ENCODE measurements at places on chromosomes 12 and 14.
A peak's percentile ranks its signal among the peaks of the same experiment; 100 is the strongest.

GRCh38 chr12:4424422-4424821 is 21.2 kb downstream of the FGF6 start:
- no peak for DNase-seq

DNA sequence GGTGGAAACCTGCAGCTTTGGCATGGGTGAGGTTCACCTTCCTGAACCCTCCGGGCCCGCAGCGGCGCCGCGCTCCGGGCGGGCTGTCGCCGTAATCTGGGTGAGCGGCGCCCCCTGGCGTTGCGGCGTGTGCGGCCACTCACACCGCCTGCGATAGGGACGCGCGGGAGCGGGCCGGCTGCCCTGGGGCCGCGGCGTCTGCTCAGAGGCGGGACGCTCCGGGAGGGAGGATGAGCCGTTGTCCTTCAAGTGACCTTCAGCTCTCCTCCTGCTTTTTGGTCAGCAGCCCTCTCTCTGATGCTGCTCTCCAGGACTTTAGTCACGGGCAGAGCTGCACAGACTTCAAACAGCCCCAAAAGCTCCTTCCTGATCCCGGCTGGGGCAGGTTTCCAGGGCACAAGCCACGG is 211.7 kb upstream of the FKBP4 start:
- peak; percentile 44 for DNase-seq

DNA sequence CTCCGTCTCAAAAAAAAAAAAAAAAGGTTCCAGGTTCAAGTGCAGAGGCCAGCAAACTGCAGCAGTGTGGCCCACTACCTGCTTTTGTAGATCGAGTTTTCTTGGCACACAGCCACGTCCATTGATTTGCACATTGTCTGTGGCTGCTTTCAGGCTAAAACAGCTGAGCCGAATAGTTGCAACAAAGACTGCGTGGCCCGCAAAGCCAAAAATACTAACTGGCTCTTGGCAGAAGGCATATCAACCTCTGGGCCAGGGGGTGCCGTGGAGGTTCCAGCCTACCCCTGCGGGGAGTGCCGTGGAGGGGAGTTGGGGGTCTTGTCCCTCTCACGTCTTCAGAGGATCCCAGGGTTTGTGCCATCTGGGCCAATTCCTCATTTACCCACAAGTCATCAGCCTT is 170.1 kb downstream of the ADGRD1 start:
- DNase-seq = no peak

DNA sequence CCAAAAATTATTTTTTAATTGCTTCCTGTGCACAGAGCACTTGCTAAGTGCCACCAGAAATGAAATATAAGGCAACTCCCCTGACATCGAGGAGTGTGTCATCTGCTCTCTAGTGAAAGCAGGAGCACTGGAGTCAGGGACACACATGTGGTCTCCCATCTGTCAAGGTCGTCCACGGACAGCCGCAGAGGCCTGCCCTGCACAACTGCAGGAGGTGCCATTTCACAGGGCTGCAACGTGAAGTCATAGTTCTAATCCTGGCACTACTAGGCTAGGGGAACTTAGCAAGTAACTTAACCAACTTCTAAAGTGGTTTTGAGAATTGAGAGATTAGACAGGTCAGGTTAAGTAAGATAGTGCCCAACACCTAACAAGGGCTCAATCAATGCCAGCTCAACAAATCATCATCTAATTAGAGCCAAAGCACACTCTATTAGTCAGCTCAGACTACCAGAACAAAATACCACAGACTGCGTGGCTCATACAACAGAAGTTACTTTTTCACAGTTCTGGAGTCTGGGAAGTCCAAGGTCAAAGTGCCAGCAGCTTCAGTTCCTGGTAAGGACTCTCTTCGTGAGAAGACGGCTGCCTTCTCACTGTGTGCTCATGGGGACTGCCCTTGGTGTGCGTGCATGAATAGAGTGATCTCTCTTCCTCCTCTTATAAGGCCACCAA is 30.7 kb downstream of the FOXN3 start:
- DNase-seq = no peak

- DNase-seq = no peak
These were observed 28.6 kb upstream of the CORO1C start for GRCh38 chr12:108759924-108760323.

DNA sequence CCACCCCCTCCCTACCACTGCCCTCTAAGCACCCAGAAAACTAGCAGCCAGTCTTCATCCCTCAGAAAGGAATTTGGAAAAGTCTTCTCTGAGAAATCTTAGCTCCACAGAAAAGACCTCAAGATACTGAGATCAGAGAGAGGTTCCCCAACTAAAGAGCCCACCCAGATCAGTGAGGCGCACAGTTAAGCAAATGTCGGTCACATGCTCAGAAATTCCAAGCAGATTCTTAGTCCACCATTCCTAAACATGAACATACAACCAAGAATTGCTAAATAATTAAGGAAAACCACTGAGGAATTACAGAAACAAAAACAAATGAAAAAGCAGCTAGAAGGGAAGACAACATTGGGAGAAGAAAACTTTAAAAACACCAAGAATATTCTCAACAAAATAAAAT is 32.3 kb downstream of the MED13L start:
- no peak for DNase-seq

- DNase-seq = no peak
These were observed 392.3 kb downstream of the CCER1 start for GRCh38 chr12:90562671-90563070.

DNA sequence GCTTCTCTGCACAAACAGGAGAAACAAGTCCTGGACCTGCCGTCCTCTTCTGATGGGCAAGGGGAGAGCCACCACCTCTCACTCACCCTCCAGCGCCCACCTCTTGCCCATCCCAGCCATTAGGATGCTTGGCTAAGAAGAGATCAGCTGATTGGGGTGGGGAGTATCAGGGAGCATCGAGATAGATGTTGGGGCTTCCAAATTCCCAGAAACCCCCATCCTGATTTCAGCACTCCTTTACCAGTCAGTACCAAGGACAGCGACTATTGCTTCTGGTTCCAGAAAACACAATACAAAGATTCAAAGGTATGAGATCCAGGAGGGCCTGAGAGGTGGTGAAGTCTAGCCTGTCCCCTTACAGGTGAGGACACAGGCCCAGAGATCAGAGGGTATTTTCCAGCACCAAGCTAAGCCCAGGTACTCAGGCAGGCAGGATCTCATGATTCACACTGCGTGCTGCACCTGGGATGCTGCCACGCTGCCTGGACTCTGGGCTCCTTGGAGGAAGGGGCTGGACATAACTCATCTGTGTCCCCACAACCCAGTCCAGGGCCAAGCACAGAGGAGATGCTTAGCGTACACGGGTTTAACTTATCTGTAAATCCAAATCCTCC is 76.6 kb downstream of the TUNAR start:
- DNase-seq = no peak

DNA sequence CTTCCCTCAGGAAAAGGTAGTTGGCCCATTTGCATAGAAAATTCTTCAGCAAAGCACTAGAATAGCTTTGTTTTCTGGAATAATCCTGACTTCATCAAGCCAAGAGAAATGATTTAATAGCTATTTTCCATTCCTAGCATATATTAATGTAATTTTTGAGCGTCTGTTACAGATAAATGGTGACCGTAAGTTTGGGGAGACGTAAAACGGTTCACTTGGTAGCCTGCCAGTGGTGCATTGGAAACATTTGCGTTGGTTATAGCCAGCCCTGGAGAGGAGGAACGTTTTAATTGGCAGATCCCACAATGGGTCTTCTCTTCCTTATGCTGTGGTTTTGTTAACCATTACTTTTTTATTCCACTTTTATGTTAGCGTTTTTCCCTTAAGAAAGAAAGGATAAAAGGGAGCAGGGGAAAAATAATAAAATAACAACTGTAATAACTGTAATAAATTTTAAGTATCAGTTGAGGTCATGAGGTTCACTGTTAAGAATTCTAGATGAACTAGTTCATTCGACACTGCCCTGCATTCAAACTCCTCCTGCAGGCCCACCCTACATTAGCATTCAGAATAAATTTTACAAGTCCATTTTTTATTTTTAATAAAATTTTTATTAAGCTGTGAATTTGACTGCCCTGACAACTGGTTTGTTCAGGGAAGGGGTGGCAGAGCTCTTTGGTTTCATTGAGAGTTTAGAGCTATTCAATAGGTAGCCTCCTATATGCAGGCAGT is 300.7 kb downstream of the ERC1 start:
- DNase-seq = no peak

GRCh38 chr14:98244966-98245569 is 1026.9 kb downstream of the BCL11B start:
- no peak for DNase-seq

- DNase-seq = no peak
These were observed 561.0 kb upstream of the TBX3 start for GRCh38 chr12:115245020-115245419.

DNA sequence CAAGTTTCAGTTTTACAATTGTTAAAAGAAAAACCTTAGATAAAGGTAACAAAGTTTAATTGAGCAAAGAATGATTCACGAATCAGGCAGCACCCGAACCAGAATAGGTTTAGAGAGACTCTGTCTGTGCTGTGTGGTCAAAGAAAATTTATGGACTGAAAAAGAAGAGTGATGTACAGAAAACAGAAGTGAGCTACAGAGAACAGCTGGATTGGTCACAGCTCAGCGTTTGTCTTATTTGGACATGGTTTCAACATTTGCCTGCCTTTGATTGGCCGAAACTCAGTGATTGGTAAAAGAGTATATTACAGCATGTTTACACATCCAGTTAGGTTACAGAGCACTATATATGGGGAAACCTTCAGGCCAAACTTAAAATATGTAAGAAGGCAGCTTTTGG is 703.2 kb upstream of the STXBP6 start:
- no peak for DNase-seq
